ENCODE measurements at places on chromosomes 11 and 22. TPM values are rescaled to one million over a fixed set of nuclear protein-coding genes. Genes with fewer than 3 reads are reported as not detected.

- H3K4me1 ChIP-seq, result no peaks in the 10 kb centered on the region
- no peaks in the 10 kb centered on the region for H3K27me3 ChIP-seq
- peak; percentile 62 for DNase-seq
- H3K27ac ChIP-seq, result no peak overlapping the region
Observed at GRCh38 chr11:64060861-64061444, 25.2 kb downstream of the FLRT1 start.

- H3K27ac ChIP-seq, result no peak overlapping the region
- no peaks in the 10 kb centered on the region for H3K4me1 ChIP-seq
- no peak overlapping the region for H3K4me3 ChIP-seq
- no peak for DNase-seq
Observed at GRCh38 chr11:126090452-126090851, 27.8 kb upstream of the CDON start.

GRCh38 chr11:16097543-16097942, 258.8 kb downstream of the SOX6 start:
- no peaks in the 10 kb centered on the region for H3K36me3 ChIP-seq
- H3K27ac ChIP-seq, result no peak overlapping the region
- no peaks in the 10 kb centered on the region for H3K27me3 ChIP-seq
- H3K4me3 ChIP-seq, result no peak overlapping the region

GRCh38 chr22:25829237-25829636, 87.2 kb downstream of the MYO18B start:
- no peak overlapping the region for H3K4me3 ChIP-seq
- H3K4me1 ChIP-seq, result no peaks in the 10 kb centered on the region
- H3K27me3 ChIP-seq, result no peaks in the 10 kb centered on the region
- H3K27ac ChIP-seq, result no peak overlapping the region
- no peak for DNase-seq
- no peaks in the 10 kb centered on the region for H3K36me3 ChIP-seq

- H3K36me3 ChIP-seq, result no peaks in the 10 kb centered on the region
- DNase-seq, result no peak
- no peak overlapping the region for H3K27ac ChIP-seq
- no peaks in the 10 kb centered on the region for H3K27me3 ChIP-seq
- no peak overlapping the region for H3K4me3 ChIP-seq
- peaks cover 4% of the 10 kb centered on the region for H3K4me1 ChIP-seq
Observed at GRCh38 chr11:67644042-67644441, 4.5 kb upstream of the TBX10 start.

DNA sequence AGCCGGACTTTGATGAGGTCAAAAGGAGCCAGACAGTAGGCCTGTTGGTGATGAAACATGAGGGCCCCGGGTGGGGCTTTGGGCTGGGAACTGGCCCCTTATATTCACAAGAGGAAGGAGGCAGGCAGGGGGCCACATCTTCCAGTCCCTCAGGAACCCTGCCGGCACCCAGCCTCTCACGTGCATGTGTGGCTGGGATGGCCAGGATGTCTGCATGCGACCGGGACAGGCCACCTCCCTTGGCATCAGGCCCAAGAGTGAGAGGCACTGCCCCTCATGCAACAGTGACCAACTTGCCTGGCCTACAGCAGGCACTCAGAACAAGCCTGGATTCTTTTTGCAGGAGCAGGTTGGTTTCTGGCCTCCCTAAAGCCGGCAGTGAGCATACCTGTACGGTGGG, 5.4 kb downstream of the SLC25A45 start:
- no peaks in the 10 kb centered on the region for H3K36me3 ChIP-seq
- no peak for DNase-seq
- H3K4me3 ChIP-seq, result no peak overlapping the region
- no peak overlapping the region for H3K27ac ChIP-seq
- peaks cover 27% of the 10 kb centered on the region for H3K4me1 ChIP-seq

Gene ROM1
- 0.65 TPM for total RNA-seq
